Activated CD8-positive, alpha-beta memory T cell treated with anti-CD3 and anti-CD28 coated beads, Interleukin-2, amount 10 ng/mL, durations not matched to agents 7 days and 5 days (primary cell): ENCODE measurements at places on chromosomes 3 and 15. TPM values are rescaled to one million over a fixed set of nuclear protein-coding genes. Genes with fewer than 3 reads are reported as not detected.

Gene PLCH1
- 0.26 TPM for total RNA-seq

Gene MST1R
- 2.5 TPM for total RNA-seq

Gene CISH
- 369 TPM for total RNA-seq

Gene GOLGA6A
- not detected for total RNA-seq

Gene SPINT1
- 3.7 TPM for total RNA-seq
